ENCODE measurements at places on chromosomes 7 and 10.

GRCh38 chr7:66502230-66503035 lies 126.2 kb upstream of the KCTD7 start:
- DNase-seq, result no peak

DNA sequence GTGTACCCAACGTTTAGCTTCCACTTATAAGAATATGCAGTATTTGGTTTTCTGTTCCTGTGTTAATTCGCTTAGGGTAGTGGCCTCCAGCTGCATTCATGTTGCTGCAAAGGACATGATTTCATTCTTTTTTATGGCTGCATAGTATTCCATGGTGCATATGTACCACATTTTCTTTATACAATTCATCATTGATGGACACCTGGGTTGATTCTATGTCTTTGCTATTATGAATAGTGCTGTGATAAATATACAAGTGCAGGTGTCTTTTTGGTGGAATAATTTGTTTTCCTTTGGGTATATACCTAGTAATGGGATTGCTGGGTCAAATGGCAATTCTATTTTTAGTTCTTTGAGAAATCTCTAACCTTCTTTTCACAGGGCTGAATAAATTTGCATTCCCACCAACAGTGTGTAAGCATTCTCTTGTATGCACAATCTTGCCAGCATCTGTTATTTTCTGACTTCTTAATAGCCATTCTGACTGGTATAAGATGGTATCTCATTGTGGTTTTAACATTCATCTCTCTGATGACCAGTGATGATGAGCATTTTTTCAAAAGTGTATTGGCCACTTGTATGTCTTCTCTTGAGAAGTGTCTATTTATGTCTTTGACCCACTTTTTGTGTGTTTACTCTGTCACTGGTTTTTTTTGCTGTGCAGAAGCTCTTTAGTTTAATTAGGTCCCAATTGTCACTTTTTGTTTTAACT lies 72.5 kb upstream of the CC2D2B start:
- DNase-seq, result no peak

GRCh38 chr10:43739161-43739560 lies 90.5 kb upstream of the ZNF32 start:
- DNase-seq, result peak; percentile 20

DNA sequence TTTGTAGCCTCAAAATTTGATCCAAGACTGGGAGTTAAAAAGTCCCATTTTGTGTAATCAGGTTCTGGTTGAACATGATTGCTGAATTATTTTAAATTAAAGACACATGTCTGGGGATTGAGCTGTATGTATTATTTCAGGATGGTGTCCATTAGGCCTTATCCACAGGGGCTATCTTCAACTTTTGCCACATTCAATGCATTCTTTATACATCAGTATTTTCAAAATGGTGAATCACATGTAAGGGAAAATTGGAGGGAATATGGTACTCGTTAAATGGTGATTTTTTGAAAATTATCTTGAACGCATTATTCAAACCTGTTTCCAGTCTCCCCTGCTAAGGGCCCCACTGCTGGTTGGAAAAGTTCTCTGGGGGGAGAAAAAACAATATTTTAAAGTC lies 367.7 kb upstream of the NPVF start:
- DNase-seq, result no peak

DNA sequence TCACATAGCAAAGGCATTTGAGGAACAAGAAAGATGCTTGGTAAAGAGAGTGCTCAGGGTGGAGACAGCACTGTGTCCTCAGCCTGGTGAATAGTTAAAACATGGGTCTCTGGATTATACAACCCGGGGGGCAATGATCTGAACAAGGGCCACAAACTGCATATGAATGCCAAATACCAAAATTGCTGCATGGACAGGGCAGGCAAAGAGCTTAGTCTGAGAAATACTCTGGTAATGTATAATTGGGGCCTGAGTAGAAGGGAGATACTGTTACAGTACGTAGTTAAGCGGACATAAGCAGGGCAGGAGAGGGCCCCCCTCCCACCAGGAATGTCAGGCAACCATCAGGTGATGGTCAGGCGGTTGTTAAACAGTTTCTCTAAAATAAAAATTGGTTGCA lies 99.3 kb upstream of the CDK1 start:
- DNase-seq, result no peak

Measured in T47D (cell line).